ENCODE measurements at places on chromosomes 1 and 21. TPM values are rescaled to one million over a fixed set of nuclear protein-coding genes. Genes with fewer than 3 reads are reported as not detected.
A peak's percentile ranks its signal among the peaks of the same experiment; 100 is the strongest.

Gene PPFIA4
- 35.1 TPM for total RNA-seq

Gene SLC25A34
- total RNA-seq, result 1.5 TPM

Gene SHISA4
- total RNA-seq, result 0.38 TPM

Gene DNAH14
- 0.57 TPM for total RNA-seq

Gene CELA3B
- not detected for total RNA-seq

Gene TMCC2
- total RNA-seq, result 20.9 TPM

Gene IL12RB2
- 138 TPM for total RNA-seq

Gene ACTL8
- total RNA-seq, result not detected

Gene LCE1C
- total RNA-seq, result not detected

Gene SPATA17
- total RNA-seq, result not detected

- DNase-seq, result no peak
- H3K36me3 ChIP-seq, result no peaks in the 10 kb centered on the region
- H3K27me3 ChIP-seq, result peaks cover 6% of the 10 kb centered on the region
- H3K4me1 ChIP-seq, result no peaks in the 10 kb centered on the region
- H3K4me3 ChIP-seq, result no peak overlapping the region
- H3K27ac ChIP-seq, result no peak overlapping the region
Observed at GRCh38 chr1:47971385-47972160, 25.6 kb downstream of the TRABD2B start.

DNA sequence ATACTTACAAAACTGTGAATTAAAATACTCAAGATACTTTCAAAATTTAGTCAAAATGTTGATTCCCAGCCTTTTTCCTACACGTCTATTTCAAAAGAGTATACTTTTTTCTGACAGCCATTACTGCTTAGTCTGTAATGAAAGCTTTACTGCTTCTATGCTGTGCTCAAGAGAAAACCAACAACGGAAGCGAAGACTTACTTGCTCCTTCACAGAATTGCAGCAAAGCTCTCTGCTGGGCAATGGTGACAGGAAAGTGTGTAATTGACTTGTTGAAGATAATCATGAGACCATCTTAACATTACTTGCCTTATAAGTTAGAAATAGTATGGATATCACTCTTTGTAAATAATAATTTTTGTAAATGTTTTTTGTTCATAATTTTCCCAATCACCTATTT lies 1.7 kb upstream of the DYNLT5 start:
- H3K36me3 ChIP-seq, result no peaks in the 10 kb centered on the region
- H3K4me3 ChIP-seq, result no peak overlapping the region
- no peak overlapping the region for H3K27ac ChIP-seq
- no peak for DNase-seq
- H3K27me3 ChIP-seq, result peaks cover 67% of the 10 kb centered on the region
- H3K4me1 ChIP-seq, result peaks cover 16% of the 10 kb centered on the region

GRCh38 chr21:33948096-33948950 lies 32.7 kb upstream of the ATP5PO start:
- H3K27ac ChIP-seq, result peak overlapping the region; percentile 100
- peaks cover 3% of the 10 kb centered on the region for H3K27me3 ChIP-seq
- peaks cover 73% of the 10 kb centered on the region for H3K4me1 ChIP-seq
- H3K4me3 ChIP-seq, result peak overlapping the region; percentile 80
- peak; percentile 96 for DNase-seq
- peaks cover 56% of the 10 kb centered on the region for H3K36me3 ChIP-seq

DNA sequence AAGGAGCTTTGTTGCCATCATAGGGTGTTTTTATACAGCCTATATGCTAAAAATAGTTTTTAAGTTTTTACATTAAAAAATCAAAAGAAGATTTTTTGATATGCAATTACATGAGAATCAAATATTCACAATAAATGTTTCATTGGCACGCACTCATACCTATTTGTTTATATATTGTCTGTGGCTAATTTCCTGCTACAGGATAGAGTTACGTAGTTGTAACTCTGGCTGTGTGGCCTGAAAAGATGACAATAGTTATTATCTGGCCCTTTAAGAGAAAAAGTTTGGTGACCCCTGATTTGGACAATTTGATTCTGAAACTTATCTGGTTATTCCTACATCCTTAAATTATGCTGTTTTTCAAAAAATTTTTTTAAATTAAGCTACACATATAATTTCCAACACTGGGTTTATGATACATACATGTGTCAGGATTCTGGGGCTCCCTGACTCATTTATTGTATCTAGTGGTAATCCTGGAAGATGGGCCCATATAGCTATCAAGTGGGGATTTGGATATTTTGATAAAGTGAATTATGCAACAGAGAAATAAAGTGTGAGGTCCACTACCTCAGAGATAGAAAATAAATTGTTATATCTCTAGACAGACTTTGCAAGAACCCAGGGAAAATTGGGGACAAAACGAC lies 370.2 kb upstream of the LYPLAL1 start:
- no peaks in the 10 kb centered on the region for H3K36me3 ChIP-seq
- no peak overlapping the region for H3K27ac ChIP-seq
- H3K27me3 ChIP-seq, result no peaks in the 10 kb centered on the region
- no peak for DNase-seq
- no peak overlapping the region for H3K4me3 ChIP-seq
- no peaks in the 10 kb centered on the region for H3K4me1 ChIP-seq

DNA sequence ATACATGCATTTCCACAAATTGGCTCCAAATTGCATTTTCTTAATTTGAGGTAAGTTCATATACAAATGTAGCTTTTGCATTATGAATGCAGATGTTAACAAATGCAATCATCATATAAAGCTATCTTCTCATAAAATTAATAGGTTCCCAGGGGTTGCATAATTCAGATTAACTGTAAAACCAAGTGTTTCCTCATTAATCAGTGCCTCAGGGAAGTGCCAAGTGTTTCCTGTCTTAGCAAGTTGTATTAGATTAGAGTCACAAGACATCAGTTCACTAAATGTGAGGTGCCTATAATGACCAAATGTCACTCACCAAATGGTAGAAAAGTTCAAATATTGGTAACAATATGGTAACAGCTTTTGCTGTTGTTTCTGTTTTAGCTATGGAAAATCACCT lies 140.8 kb downstream of the PTGER3 start:
- no peak for DNase-seq
- no peaks in the 10 kb centered on the region for H3K36me3 ChIP-seq
- peaks cover 3% of the 10 kb centered on the region for H3K4me1 ChIP-seq
- H3K27me3 ChIP-seq, result no peaks in the 10 kb centered on the region
- no peak overlapping the region for H3K4me3 ChIP-seq
- H3K27ac ChIP-seq, result no peak overlapping the region

- DNase-seq, result no peak
- H3K27me3 ChIP-seq, result no peaks in the 10 kb centered on the region
- no peak overlapping the region for H3K4me3 ChIP-seq
- H3K27ac ChIP-seq, result no peak overlapping the region
Observed at GRCh38 chr21:43944078-43944633, 68.0 kb upstream of the TRAPPC10 start.

DNA sequence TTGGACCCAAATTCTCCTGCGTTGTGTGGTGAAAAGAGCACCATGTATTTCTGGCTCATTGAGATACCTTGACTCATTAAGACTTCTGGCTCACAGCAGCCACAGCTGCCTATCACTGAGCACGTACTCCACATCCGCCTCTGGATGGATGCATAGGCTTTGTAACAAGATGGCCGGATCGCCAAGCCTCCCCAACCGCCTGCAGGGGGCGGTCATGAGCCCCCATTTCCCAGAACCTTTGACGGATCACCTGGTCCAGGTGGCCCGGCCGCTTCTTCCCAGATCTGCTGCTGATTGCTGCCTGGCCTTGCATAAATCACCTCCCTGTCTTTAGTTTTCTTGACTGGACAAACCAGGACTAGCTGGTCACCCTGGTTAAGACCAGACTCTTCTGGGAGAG lies 156.5 kb upstream of the KLHDC7A start:
- H3K27me3 ChIP-seq, result no peaks in the 10 kb centered on the region
- no peak overlapping the region for H3K27ac ChIP-seq
- no peak for DNase-seq
- no peaks in the 10 kb centered on the region for H3K4me1 ChIP-seq

- H3K27me3 ChIP-seq, result no peaks in the 10 kb centered on the region
- peaks cover 15% of the 10 kb centered on the region for H3K36me3 ChIP-seq
- H3K4me3 ChIP-seq, result no peak within 1 kb of the TSS
- H3K27ac ChIP-seq, result no peak within 1 kb of the TSS
Observed at GRCh38 chr1:156247460-156248322, at the start of gene PAQR6. TSS of gene PAQR6 (minus strand) at chr1:156248056. CDS start at chr1:156246731, 1,325 bp downstream.

DNA sequence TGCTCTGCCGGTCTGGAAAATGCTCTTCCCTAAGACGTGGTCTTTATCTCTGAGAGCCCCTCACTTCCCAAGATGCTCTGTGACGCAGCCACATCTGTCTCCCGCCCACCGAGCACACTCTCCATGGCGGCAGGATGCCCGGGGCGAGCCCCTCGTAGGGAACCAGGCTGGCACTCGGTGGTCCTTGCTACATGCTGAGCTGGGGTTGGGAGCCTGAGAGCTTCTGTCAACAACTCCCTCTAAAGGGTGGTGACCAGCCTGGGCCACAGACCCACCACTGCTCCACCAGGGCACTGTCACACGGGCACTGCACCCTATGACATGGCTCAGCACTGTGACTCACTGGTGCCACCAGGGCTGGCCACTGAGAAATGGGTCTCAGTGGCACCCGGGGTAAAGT lies 2.6 kb downstream of the PEX10 start:
- H3K27ac ChIP-seq, result no peak overlapping the region
- no peak overlapping the region for H3K4me3 ChIP-seq
- no peak for DNase-seq
- no peaks in the 10 kb centered on the region for H3K27me3 ChIP-seq
- peaks cover 11% of the 10 kb centered on the region for H3K4me1 ChIP-seq

GRCh38 chr1:20371883-20372282 lies 81.2 kb downstream of the VWA5B1 start:
- H3K4me3 ChIP-seq, result no peak overlapping the region
- no peak for DNase-seq

DNA sequence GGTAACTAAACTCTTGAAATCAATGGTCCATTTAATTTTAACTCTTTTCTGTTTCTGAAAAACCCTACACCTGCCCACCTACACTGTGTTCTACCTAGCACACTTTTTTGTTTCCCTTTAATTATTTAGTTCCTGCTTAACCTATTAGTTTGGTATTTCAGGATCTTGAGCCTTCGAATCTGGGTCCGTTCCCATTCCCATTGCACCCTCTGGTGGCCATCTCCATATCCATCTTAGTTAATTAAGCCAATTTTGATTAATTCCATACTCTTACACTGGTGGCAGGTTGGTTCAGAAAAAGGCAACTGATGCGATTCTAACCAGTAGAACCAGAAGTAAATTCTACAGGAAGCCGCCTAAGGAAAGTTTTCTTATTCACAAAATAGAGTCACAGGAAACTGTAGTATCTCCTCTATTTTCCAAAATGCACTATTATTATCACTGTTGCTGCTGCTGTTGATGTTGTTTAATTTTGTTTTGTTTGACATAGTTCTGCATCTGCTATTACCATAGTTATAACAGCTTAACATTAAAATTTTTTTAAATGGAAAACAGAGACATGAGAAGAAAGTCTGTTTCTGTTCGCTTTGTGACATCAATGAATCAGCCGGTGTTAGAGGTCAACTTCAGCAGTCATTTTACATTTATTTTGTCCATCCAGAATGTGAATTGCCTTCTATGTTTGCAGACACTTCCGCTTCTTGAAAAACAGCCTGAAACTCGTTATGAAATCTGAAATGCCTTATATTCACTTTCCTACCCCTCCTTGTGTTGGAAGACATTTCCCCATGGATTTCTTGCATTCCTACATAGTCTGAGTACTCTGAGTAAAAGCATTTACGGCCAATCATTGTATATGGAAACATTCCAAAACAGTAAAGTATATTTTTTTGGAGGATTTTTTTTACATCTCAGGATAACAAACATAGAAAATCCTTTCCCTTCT lies 115.5 kb upstream of the NCAM2 start:
- H3K4me1 ChIP-seq, result no peaks in the 10 kb centered on the region
- H3K36me3 ChIP-seq, result no peaks in the 10 kb centered on the region
- H3K4me3 ChIP-seq, result no peak overlapping the region
- no peak overlapping the region for H3K27ac ChIP-seq
- H3K27me3 ChIP-seq, result no peaks in the 10 kb centered on the region
- DNase-seq, result no peak

- no peaks in the 10 kb centered on the region for H3K27me3 ChIP-seq
- no peak overlapping the region for H3K4me3 ChIP-seq
- H3K4me1 ChIP-seq, result no peaks in the 10 kb centered on the region
- no peaks in the 10 kb centered on the region for H3K36me3 ChIP-seq
- no peak overlapping the region for H3K27ac ChIP-seq
Observed at GRCh38 chr1:87826681-87827251, 498.1 kb downstream of the LMO4 start.

GRCh38 chr1:201791779-201792173 lies 37.2 kb upstream of the IPO9 start:
- peaks cover 17% of the 10 kb centered on the region for H3K4me1 ChIP-seq
- H3K36me3 ChIP-seq, result no peaks in the 10 kb centered on the region
- no peaks in the 10 kb centered on the region for H3K27me3 ChIP-seq
- no peak overlapping the region for H3K27ac ChIP-seq

- peak overlapping the region; percentile 98 for H3K4me3 ChIP-seq
- H3K27me3 ChIP-seq, result no peaks in the 10 kb centered on the region
- peaks cover 50% of the 10 kb centered on the region for H3K4me1 ChIP-seq
- peak overlapping the region; percentile 94 for H3K27ac ChIP-seq
Observed at GRCh38 chr1:229625071-229625914, 629 bp downstream of the TAF5L start.

DNA sequence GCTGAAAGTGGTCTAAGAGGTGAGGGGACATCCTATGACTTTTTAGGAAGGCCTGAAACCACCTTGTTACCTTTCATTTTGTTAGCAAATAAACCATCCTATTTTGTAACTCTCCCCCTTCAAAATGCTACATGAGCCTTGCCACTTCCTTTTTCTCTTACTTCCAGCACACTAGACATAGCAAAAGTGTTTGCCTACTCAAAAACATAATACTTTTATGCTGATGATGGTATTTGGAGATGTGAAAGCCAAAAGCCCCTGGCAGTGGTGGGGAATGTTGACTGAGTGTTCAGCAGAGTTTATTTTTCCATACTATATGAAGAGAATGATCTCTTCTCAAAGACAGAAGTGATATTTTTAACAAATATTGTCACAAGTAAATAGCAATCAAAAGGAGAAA lies 134.2 kb downstream of the EDEM3 start:
- H3K27ac ChIP-seq, result no peak overlapping the region
- DNase-seq, result no peak
- no peaks in the 10 kb centered on the region for H3K36me3 ChIP-seq
- no peaks in the 10 kb centered on the region for H3K4me1 ChIP-seq
- peaks cover 4% of the 10 kb centered on the region for H3K27me3 ChIP-seq
- H3K4me3 ChIP-seq, result no peak overlapping the region

- H3K4me1 ChIP-seq, result no peaks in the 10 kb centered on the region
- no peak for DNase-seq
- H3K27me3 ChIP-seq, result no peaks in the 10 kb centered on the region
- H3K4me3 ChIP-seq, result no peak overlapping the region
- H3K27ac ChIP-seq, result no peak overlapping the region
- no peaks in the 10 kb centered on the region for H3K36me3 ChIP-seq
Observed at GRCh38 chr1:242435200-242435599, 89.3 kb downstream of the PLD5 start.

- peaks cover 4% of the 10 kb centered on the region for H3K27me3 ChIP-seq
- H3K36me3 ChIP-seq, result no peaks in the 10 kb centered on the region
- no peaks in the 10 kb centered on the region for H3K4me1 ChIP-seq
Observed at GRCh38 chr1:199463521-199464127, 563.9 kb upstream of the NR5A2 start.

GRCh38 chr1:78142736-78143135 lies 97.0 kb downstream of the GIPC2 start:
- DNase-seq, result no peak
- no peak overlapping the region for H3K27ac ChIP-seq
- H3K27me3 ChIP-seq, result peaks cover 11% of the 10 kb centered on the region
- H3K36me3 ChIP-seq, result no peaks in the 10 kb centered on the region

- H3K27ac ChIP-seq, result no peak overlapping the region
- H3K4me1 ChIP-seq, result no peaks in the 10 kb centered on the region
- DNase-seq, result no peak
- H3K4me3 ChIP-seq, result no peak overlapping the region
- no peaks in the 10 kb centered on the region for H3K36me3 ChIP-seq
Observed at GRCh38 chr1:162215902-162216301, 146.4 kb downstream of the NOS1AP start.

All from activated CD4-positive, alpha-beta T cell treated with anti-CD3 and anti-CD28 coated beads, Interleukin-2, amount 10 ng/mL, durations not matched to agents 24 days and 14 days (primary cell).